Mesothelial cell of epicardium (in vitro differentiated cells): ENCODE measurements at places on chromosomes 3 and 15. TPM values are rescaled to one million over a fixed set of nuclear protein-coding genes. Genes with fewer than 3 reads are reported as not detected.

GRCh38 chr3:143831994-143832393, 16.3 kb downstream of the SLC9A9 start:
- no peak for DNase-seq

The ANKRD34C gene
- not detected in 3 replicates for total RNA-seq

- DNase-seq, result no peak
These were observed 20.3 kb upstream of the UACA start for GRCh38 chr15:70783610-70784022.

DNA sequence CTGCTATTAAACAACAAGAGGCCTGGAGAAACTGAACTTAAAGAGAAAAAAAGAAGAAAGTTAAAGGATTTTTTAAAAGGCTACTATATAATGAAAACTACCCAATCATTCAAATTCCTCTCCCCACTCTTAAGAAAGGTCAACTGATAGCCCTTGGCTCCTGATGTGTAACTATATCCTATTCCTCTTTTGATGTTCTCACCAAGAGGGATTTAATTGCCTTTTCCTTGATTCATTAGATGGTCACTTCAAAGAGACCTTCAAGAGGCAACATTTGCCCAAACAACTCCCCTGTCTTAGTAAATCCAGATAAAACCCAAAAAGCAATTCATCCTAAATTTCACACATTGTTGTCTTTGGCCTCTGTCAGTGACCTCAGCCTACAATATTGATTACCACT, 86.0 kb downstream of the FMN1 start:
- no peak for DNase-seq

- no peak for DNase-seq
These were observed 79.3 kb upstream of the CBLB start for GRCh38 chr3:105948101-105948500.

The CHRD gene
- total RNA-seq, result 5.6 to 6.8 TPM (median 6.4 TPM) in 3 replicates

- no peak for DNase-seq
These were observed 56.0 kb downstream of the FGD5 start for GRCh38 chr3:14874784-14875183.

The SUCNR1 gene
- 0.13 to 0.18 TPM (median 0.13 TPM) in 3 replicates for total RNA-seq

GRCh38 chr15:47377465-47377864, 339.8 kb upstream of the SEMA6D start:
- no peak for DNase-seq

DNA sequence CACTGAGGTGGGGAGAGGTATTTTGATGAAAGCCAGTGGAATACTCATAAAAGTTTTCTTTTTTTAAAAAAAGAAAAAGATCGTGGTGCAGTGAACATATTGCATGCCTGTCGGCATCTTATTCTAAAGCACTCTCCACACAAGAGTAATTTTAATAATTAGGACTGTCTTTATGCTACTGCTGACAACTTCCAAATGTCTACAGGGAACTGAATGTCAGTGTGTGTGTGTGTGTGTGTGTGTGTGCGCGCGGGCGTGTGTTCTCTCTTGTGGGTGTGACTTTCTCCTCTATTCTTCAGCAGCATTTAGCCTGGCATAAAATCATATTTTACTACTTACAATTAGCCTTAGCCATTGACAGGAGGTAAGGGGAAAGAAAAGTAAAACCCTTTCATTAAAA, 268.5 kb downstream of the C3orf38 start:
- no peak for DNase-seq

The GALNT15 gene
- 0.07 to 0.13 TPM (median 0.11 TPM) in 3 replicates for total RNA-seq

The ZNF501 gene
- 4.0 to 6.2 TPM (median 4.8 TPM) in 3 replicates for total RNA-seq

The SPTBN5 gene
- 2.1 to 2.7 TPM (median 2.3 TPM) in 3 replicates for total RNA-seq

DNA sequence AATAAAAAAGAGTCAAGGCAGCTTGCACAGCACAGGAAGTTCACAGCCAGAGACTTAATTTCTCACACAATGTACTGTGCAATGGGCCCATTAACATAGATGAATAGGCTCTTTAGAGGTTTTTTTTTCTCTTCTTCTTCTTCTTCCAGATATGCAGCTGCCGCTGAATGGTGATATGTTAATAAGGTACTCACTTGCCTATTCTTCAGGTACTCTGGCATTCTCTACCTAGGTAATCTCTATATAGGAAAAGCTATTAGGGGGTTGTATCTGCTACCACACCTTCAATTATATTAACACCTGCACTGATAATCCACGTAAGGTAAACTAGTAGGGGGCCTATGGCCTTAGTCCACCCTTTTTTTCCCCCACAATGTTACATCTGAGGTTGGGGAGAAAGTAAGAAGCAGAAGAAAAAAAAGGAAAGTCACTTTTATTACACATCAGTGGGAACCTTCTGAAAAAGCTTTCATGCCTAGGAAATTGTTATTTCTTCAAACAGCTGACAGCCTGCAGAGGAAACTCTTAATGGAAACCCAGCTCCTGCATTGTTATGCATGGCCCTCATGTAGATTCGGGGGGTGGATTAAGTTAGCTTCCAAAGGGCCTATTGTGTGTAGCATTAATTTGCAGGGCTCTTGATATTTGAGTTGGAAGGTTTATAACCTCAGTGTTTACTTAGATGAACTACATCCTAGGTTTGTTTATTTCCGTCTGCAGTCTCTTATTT, 525.5 kb downstream of the ZIC1 start:
- DNase-seq, result no peak

DNA sequence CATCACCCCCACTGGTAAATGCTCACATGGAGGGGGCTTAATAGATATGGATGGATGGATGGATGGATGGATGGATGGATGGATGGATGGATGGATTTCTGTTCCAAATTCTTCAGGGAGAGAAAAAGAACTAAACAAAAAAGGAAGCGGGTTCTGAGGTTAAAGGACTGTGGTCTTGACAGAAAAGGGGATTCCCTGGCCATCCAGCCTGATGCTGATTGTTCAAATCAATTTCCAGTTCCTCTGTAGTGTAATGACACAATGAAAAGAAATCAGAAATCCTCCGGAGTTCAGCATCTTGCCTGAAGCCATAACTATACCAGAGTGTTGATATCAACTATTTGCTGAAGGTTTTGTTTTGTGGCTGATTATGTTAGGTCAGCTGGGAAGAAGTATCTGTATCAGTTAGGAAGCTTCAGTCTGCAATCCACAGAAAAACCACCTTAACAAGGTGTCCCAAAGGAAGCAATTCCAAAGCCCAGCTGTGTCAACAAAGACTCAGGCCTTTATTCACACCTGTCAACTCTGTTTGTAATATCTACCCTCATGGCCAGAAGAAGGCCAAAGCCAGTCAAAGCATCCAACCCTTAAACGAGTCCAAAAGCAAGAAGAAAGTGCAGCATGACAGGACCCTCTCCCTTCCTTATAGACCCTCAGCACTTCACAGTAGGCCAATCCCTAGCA, 24.5 kb upstream of the RASA2 start:
- no peak for DNase-seq

The LRTM1 gene
- not detected in 3 replicates for total RNA-seq

The CPB1 gene
- 11.5 to 16.2 TPM (median 11.9 TPM) in 3 replicates for total RNA-seq

GRCh38 chr3:75048650-75049049, 434.2 kb upstream of the CNTN3 start:
- DNase-seq, result no peak

The TMEM212 gene
- total RNA-seq, result not detected in 3 replicates

- DNase-seq, result no peak
These were observed 33.9 kb downstream of the SCN10A start for GRCh38 chr3:38782148-38782547.

The DOCK3 gene
- total RNA-seq, result 21.0 to 21.6 TPM (median 21.4 TPM) in 3 replicates

GRCh38 chr15:100082761-100083402, 258.9 kb downstream of the ADAMTS17 start:
- no peak for DNase-seq

- DNase-seq, result no peak
These were observed 707.0 kb downstream of the ROBO2 start for GRCh38 chr3:77746892-77747291.

The ADIPOQ gene
- not detected in 3 replicates for total RNA-seq

The SLC12A8 gene
- 8.0 to 11.6 TPM (median 9.5 TPM) in 3 replicates for total RNA-seq

DNA sequence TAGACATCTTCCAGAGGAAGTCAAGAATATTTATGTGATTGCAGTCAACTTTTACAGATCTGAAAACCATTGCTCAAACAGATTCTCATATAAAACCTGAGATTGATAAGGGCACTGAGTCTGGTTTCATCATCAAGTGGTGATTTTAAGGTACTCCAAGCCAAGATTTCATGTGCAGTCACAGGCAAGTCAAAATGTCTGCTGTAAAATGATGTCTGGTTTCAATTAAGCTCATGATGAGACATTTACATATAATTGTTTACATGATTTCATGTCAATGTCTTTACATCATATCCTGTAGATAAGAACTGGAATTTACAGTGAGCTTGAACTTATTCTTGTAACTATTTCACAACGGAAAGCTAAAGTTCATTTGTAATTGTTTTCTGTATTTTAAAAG, 1215.5 kb downstream of the ROBO2 start:
- DNase-seq, result no peak

GRCh38 chr3:135516143-135516542, 449.4 kb upstream of the PPP2R3A start:
- DNase-seq, result no peak
